ENCODE measurements at places on chromosomes 5 and 9. TPM values are rescaled to one million over a fixed set of nuclear protein-coding genes. Genes with fewer than 3 reads are reported as not detected.

ADRA1B gene
- total RNA-seq = 0.43 TPM

PRDM9 gene
- not detected for total RNA-seq

PCDHB13 gene
- 0.32 TPM for total RNA-seq

TAF11L10 gene
- total RNA-seq = not detected

PCDHB5 gene
- total RNA-seq = 0.32 TPM

SHOC1 gene
- under 0.01 TPM for total RNA-seq

FSTL4 gene
- total RNA-seq = under 0.01 TPM

NUTM2F gene
- total RNA-seq = not detected

WDR31 gene
- total RNA-seq = 0.32 TPM

IRF1 gene
- 27.1 TPM for total RNA-seq

PCDHA2 gene
- under 0.01 TPM for total RNA-seq

PCDHB4 gene
- under 0.01 TPM for total RNA-seq

FAM221B gene
- total RNA-seq = not detected

ANKRD18A gene
- under 0.01 TPM for total RNA-seq

MINAR2 gene
- under 0.01 TPM for total RNA-seq

TMEFF1 gene
- 0.43 TPM for total RNA-seq

DMRT3 gene
- total RNA-seq = not detected

SHC3 gene
- 11.7 TPM for total RNA-seq

MEIKIN gene
- total RNA-seq = not detected

SLIT3 gene
- 0.64 TPM for total RNA-seq

IFNE gene
- total RNA-seq = 2.3 TPM

MARCHF11 gene
- total RNA-seq = not detected

GOLGA2 gene
- 116 TPM for total RNA-seq
